ENCODE measurements at places on chromosomes 12 and 14. TPM values are rescaled to one million over a fixed set of nuclear protein-coding genes. Genes with fewer than 3 reads are reported as not detected.

DNA sequence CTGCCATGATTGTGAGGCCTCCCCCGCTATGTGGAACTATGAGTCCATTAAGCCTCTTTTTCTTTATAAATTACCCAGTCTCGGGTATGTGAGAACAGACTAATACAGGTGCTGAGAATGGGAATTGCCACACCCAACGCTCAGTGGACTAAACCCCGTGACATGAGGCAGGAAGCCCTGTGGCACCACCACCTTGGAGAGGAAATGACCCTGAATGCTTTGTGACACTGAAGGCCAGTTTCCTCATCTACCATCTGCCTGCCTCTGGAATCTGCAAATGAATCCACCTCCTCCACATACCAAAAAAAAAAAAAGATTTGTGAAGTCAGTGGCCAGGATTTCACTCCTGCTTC lies 41.6 kb downstream of the NT5DC3 start:
- DNase-seq, result no peak

The GALNT8 gene
- 5.3 TPM for polyA plus RNA-seq

- DNase-seq, result no peak
Observed at GRCh38 chr12:44077294-44077693, 241.4 kb downstream of the TMEM117 start.

DNA sequence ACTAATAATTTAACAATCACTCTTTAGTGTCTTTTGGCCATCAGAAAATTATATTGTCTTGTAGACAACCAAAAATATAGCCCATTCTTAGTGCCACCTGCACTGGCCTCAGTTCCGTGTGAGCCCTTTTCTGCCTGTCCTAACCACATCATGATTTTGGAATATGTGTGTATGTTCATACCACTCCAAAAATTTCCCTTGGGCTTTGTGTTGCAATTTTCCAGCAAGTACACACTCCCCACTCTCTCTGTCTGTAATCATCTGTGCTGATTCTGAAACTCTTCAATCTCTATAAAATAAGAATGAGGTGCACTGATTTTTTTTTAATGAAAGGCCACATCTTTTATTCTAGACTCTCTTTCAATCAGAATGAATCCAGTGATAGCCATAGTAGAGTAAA lies 196.0 kb downstream of the PIK3C2G start:
- DNase-seq, result no peak

The AMDHD1 gene
- polyA plus RNA-seq, result 0.12 TPM

GRCh38 chr12:2955888-2956287 lies 3.3 kb upstream of the TEAD4 start:
- DNase-seq, result no peak

- no peak for DNase-seq
Observed at GRCh38 chr12:56758728-56759262, 4.3 kb upstream of the HSD17B6 start.

GRCh38 chr14:62722406-62722805 lies 322.9 kb downstream of the KCNH5 start:
- no peak for DNase-seq

The LRRC10 gene
- 0.17 TPM for polyA plus RNA-seq

DNA sequence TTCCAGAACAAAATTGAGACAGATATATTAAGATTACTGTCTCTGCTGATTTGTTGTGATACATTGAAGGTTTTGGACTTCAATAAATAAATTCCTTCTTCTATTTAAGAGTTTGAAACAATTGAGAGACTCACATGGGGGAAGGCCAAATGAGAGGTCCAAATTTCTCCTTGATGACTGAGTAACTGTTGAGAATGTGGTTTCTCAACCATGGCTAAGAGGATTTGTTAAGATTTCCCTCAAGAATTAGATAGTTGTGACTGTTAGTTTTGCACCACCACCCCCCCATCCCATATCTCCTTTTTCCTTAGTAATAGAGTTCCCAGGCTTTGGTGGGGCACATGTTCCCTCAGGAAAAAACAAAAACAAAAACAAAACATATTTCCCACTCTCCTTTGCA lies 47.7 kb upstream of the IGF1 start:
- DNase-seq, result no peak

- no peak for DNase-seq
Observed at GRCh38 chr14:58808828-58809227, 171.1 kb downstream of the DACT1 start.

DNA sequence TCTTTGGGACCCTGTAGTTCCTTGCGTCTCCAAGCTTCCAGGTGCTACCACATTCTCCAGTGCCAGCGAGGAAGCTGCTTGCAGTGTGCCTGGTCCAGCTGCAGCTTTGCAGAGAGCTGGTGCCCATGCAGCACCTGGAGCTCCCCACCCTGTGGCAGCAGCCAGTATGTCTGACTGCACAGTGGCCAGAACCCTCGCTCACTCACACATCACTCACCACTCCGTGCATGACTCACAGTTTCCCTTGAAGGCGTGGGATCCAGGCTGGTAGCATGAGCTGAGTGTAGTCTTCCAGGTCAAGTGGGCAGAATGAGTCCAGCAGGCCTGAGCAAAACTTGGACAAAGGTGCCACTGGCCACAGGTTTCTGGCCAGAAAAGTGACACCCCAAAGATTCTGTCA lies 33.6 kb downstream of the SDR9C7 start:
- DNase-seq, result no peak

The GLIPR1L1 gene
- 0.71 TPM for polyA plus RNA-seq

DNA sequence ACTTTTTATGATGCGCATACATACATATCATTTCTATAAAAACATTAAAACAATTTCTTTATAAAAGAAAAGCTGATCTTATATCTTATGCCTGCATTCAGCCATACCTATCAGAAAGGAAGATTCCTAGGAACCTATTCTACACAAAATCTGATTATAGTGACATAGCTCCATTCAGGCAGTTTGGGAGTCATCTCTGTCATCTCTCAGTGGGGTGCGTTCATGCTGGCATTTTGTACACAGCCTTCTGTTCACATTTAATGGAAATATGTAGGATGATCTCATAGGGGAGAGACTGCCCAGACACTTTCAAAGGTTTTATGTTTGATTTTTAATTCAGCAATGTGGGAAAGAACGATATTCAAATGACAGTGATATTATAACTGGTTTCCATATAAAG lies 52.9 kb downstream of the ATL1 start:
- no peak for DNase-seq

Measured in muscle of back (tissue), 13 donors.